ENCODE measurements at places on chromosomes 6 and 20. TPM values are rescaled to one million over a fixed set of nuclear protein-coding genes. Genes with fewer than 3 reads are reported as not detected.

Gene KIF6
- 4.0 TPM for polyA plus RNA-seq

DNA sequence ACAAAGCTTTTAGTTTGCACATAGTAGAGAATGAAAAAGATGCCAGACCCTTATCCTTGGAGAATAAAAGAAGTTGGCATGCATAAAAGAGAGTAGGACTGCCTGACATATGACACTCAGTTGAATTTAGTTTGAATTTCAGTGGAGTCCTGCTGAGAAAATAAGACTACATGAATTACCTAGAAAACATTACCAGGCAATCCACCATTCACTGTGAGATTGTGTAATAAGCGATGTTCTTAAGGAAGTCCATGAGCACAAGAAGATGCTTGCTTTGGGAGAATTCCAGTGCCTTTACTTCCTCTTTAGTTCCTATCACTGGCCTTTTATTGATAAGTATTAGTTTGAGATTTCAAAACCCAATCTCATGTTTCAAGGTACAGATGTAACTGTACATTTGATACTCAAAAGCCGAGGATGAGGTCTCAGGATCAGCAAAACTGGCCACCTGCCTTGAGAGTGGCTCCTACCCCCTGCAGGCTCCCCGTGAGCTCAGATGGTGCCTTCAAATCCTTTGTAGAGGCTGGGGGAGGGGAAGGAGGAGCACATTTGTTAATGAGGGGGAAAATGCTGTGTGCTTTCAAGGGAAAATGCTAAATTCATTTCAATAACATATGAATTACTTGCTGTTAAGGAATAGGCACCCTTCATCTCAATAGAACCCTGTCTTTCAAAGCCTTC lies 11.2 kb upstream of the UNC93A start:
- no peak for DNase-seq

GRCh38 chr6:79911992-79912391 lies 35.4 kb downstream of the ELOVL4 start:
- DNase-seq: no peak

DNA sequence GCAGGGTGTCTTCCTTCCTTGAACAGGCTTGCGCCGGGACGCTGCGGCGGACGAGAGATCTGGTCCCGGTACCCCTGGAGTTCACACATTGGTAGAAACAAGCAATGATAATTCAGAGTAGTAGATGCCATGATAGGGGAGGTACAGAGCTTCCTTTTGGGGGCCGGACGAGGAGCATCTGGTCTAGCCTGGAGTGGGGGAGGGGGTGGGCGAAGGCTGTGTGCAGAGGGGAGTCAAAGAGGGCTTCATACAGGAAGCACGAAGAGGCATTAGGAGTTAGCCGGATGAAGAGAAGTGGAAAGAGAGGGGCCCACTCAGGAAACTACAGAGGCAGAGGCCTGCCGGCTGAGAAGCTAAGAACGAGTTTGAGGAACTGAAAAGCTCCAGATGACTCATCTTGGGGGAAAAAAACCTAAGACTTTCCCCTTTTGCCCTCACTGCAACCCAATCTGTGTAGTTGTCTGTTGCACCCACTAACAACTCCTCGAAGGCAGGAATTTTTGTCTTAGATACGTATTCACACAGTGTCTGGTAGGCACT lies 611 bp downstream of the CNPY3 start:
- DNase-seq: peak; percentile 50

DNA sequence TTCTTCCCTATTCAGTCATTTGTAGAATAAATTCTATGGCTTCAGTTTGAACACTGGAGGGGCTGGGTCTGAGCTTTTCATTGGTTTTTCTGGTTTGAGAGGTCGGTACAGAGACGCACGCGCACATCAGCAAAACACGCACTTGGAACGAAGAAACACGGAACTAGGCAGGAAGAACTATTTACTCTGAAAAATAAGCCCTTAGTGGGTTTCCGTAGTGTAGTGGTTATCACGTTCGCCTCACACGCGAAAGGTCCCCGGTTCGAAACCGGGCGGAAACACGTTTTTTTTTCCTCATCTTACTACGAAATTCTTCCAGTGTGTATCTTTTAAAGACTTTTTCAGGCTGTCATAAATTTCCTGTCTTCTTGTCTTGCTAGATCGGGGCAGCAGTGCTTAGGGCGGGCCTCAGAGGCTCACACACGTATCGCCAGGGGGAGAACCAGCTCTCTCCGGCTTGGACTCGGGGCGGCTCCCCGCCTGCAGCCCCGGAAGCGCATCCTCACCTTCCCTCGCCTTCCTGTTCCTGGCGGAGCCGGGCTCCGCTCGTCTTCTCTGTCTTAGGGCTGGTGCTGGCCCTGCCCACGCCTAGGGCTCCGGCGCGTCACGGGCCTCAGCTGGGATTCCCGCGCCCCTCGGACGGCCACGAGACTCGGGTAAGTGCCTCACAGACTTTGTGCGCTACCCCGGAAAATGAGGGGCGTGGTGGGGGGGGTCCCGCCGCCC lies at the start of gene HMGN4:
Gene HMGN4 (plus strand): TSS at position 521 of the 726 bp plus-strand sequence. CDS start 6,841 bp downstream, outside the sequence.
- peak; percentile 84 for DNase-seq

Measured in renal cortex interstitium (tissue), 15 donors.